ENCODE measurements at places on chromosomes 11 and 22. TPM values are rescaled to one million over a fixed set of nuclear protein-coding genes. Genes with fewer than 3 reads are reported as not detected.

GAL gene
- not detected for total RNA-seq

CHRDL2 gene
- not detected for total RNA-seq

SERHL2 gene
- total RNA-seq, result 3.9 TPM

TREH gene
- not detected for total RNA-seq

DBX1 gene
- total RNA-seq, result not detected

OR4D5 gene
- total RNA-seq, result not detected

SLC35E4 gene
- total RNA-seq, result 6.9 TPM

SPI1 gene
- not detected for total RNA-seq

KLHL35 gene
- 1.4 TPM for total RNA-seq

EXT2 gene
- 85.3 TPM for total RNA-seq

TTLL8 gene
- not detected for total RNA-seq

OR52I1 gene
- total RNA-seq, result not detected

LRP5 gene
- total RNA-seq, result 11.1 TPM

MS4A7 gene
- not detected for total RNA-seq

C22orf42 gene
- not detected for total RNA-seq

ZP1 gene
- total RNA-seq, result 0.28 TPM

TSGA10IP gene
- not detected for total RNA-seq

WT1 gene
- total RNA-seq, result not detected

TRIM68 gene
- total RNA-seq, result 8.4 TPM

TMEM225 gene
- total RNA-seq, result not detected

YPEL4 gene
- total RNA-seq, result under 0.01 TPM

CNGA4 gene
- under 0.01 TPM for total RNA-seq

FADS1 gene
- 16.9 TPM for total RNA-seq

PRDM11 gene
- total RNA-seq, result 2.2 TPM

NLRP6 gene
- total RNA-seq, result not detected

ISX gene
- not detected for total RNA-seq

TMEM25 gene
- total RNA-seq, result 14.0 TPM

SHANK2 gene
- total RNA-seq, result 1.6 TPM

P2RX6 gene
- 0.56 TPM for total RNA-seq
